8988T (cell line): ENCODE measurements at places on chromosomes 3 and 15.

DNA sequence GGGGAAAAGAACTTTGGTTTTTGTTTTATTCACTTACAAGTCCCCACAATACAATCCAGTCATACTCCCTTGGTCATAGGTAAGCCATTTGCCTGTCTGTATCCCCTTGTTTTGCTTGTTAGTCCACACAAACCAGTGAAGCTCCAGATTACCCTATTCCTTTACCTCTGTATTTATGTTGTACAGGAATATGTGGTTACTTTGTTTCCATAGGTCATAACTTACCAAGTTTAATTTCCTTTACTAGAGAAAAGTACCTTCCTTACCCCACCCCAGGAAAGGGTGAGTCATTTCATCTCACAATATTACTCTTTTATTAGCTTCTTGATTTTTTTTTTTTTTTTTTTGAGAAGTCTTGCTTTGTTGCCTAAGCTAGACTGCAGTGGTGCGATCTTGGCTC, 113.4 kb upstream of the LRRFIP2 start:
- DNase-seq, result no peak

DNA sequence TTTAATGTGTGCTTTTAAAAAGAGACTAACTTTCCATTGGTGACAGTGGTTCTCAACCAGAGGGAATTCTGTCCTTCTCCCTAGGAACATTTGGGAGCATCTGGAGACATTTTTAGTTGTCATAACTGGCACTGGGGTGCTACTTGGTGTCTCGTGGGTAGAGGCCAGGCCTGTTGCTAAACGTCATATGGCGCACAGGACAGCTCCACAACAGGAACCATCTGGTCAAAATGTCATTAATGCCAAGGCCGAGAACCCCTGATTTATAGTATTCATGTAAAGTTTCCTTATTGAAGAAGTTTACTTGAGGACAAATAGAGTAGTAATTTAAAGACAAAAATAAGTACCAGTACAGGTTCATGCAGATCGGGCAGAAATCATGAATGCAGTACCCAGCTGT, 164.2 kb downstream of the FEZF2 start:
- no peak for DNase-seq

GRCh38 chr3:18019161-18019495, 276.7 kb upstream of the TBC1D5 start:
- no peak for DNase-seq

GRCh38 chr3:70640481-70640880, 328.0 kb upstream of the MDFIC2 start:
- DNase-seq, result no peak

DNA sequence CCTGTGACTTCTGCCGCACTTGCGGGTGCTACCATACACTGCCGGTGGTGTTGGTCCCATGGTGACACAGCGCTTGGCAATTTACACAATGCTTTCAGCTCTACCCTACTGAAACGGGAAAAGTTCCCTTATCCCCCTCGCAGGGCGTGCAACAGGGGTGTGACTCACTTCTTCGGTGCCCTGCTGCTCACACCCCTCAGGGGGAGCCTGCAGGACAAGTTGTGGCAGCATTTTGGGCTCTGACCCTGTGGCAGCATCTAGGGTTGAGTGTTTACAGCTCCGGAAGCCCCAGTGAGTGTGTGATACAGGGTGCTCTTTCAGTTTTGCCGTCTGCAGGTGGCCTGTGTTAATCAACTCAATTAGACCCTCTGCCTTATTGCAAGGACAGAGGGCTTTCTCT, 324.7 kb upstream of the RGMA start:
- no peak for DNase-seq
